ENCODE measurements at places on chromosomes 2 and 18.
A peak's percentile ranks its signal among the peaks of the same experiment; 100 is the strongest.

DNA sequence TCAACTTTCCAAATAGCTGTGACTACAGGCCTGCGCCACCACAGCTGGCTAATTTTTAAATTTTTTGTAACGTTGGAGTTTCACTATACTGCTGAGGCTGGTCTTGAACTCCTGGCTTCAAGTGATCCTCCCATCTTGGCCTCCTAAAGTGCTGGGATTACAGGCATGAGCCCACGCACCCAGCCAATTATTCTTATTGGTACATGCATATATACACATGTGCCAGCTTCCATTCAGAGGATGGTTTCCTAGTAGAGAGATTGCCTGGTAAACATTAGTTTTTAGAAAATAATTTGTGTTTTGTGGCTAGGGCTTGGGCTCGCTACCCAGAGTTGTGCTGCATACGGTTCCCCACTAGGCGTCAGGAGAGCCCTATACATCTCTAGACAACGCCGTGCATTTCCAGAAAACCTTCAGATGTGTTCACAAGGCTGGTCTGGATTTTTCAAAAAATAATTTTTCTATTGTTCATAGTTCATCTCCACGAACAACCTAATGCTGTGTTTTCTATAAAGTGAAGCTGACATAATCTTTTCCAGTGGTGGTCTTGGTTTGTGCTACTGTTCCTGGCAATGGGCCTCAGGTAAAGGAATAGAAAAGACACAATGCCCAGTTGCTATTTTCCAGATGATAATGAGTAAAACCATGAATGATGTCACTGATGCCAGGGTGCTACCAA lies 14.6 kb upstream of the AFG3L2 start:
- no peak for DNase-seq

DNA sequence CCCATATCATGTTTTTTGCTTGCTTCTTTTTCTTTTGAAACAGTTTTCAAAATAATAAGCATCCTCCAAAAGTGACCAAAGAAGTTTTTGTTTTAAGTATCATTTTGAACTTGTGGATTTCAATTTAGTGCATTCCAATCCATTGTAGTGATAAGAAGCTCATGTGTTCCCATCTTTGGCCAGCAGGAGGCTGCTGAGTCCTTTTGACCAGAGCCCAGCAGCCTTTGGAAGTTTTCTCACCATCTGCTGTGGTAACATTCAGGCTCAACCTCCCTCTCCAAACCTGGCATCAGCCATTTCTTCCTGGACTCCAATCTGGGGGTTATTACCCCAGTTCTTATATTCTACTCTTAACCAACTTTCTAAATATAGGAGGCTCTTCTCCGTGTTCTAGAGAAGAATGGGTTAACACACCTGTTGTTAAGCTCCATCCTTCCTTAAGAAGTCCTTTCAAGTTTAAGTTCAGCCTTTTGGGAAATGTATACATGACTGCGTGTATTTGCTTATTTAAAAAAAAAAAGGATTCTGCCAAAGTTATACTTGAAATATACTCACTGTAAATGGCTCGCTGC lies 39.0 kb upstream of the MAL start:
- DNase-seq: no peak

DNA sequence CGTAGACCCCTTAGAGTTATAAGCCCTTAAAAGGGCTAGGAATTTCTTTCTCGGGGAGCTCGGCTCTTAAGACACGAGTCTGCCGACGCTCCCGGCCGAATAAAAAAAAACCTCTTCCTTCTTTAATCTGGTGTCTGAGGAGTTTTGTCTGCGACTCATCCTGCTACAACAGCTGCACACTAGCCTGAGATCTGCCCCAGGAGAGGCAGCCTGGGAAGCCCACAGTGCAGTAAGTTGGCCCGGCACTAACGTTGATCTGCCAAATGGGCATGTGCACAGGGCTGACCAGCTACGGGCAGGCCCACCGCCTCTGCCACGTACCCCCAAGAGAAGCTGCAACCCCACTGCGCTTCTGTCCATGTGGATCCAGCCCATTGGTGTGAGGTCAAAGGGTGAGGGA lies 8.4 kb upstream of the LIMS2 start:
- DNase-seq: no peak

- no peak for DNase-seq
Observed at GRCh38 chr2:29372185-29372584, 257.0 kb downstream of the CLIP4 start.

GRCh38 chr2:11876889-11877288 lies 130.5 kb downstream of the LPIN1 start:
- DNase-seq: no peak

GRCh38 chr2:85547859-85548607 lies 9.1 kb downstream of the MAT2A start:
- DNase-seq: no peak

DNA sequence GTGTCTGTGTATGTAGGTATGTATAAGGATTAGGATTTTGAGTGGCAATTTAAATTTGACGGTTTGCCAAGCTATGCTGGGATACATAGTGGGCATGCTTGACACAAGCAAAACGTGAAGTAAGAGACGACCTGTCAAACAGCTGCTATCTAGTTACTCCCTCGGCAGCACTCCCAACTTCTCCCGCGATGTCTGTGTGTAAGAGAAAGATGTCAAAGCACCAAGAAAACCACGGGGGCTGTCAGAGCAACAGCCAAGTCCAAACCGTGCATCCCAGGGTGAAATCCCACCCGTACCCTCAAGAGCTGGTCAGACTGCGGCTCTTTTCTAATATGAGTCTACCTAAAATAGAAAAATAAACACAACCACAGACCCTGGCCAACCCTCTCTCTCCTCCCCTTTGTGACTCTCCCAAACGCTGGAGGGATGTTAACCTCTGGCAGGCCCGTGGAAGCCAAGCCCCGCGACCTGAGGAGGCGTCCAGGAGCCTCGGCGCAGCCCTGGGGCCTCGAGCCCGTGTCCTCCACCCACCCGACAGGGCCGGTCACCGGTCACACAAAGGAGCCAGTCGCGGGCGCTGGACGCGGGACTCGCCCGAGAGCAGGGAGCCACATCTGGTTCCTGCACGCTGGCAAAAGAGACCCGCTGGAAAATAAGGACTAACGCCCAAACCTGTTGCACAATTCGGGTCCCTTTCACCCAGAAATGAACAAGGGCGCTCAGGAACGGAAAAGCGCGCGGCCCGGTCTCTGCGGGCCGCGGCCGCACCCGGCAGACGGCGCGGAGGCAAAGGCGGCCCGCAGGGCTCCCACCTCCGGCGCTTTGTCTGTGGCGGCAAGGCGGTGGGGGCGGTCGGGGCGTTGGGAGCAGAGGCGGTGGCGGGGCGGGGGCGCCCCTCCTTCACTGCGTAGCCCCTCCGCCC lies 925 bp downstream of the SESTD1 start:
- DNase-seq: peak; percentile 38

DNA sequence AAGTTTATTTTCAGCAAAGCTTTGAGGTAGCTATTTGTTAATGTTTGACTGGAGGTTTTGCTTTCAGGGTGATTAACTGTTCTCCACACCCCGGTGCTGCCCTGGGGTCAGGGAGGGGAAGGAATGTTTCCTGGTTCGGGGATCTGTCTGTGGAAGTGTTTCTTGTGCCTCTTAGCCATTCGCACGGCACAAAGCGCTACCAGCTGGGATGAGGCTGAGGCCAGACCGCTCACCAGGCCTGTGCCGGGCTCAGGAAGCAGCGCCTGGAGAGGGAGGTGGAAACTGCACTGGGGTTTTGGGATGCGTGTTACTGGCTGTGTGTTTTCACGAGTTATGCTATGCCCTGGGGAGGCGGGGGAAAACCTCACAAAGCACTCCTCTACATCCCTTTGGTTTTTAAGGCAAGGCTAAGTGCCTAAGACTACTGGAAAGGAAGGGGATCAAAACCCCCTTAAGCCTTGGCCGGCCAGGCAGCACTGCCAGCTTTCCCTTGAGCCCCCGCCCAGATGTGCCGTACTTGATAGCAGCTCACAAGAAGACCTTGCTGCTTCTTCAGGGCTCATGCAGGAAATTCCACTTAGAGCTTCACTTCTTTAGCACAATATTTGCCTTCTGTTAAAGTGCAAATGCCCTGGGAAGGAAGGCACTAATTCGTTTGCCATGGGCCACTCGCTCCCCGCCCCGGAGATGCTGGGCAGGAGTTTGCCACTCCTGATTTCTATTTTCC lies 65.7 kb upstream of the CNGA3 start:
- no peak for DNase-seq

DNA sequence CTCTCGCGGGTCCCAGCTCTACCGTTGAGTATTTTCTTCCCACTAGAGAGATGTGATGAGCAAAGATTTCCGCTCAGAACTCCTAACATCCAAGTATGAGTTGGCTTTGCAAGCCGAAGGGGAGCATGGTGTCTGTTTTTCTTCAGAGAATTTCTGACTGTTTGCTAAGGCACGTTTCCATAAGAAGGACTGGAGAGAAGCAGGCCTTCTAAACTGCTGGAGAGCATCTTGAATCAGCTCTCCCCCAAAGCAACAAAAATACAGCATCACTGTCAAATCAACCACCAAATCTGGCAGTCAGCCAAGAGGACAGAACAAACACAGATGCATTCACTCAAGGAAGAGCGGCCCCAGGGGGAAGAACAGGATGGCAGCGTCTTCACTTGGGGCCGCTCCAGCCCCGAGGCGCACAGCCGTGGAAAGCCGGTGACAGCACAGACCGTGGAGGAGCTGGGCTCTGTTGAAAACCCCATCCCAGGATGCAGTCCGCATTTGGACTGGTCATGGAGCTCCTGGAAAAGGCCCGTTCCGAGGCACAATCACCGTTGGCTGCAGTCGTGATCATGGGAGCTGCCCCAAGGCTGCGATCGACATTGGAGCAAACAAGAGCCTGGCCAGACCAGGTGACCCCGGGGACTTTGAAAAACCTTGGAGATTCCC lies 101.4 kb downstream of the NFATC1 start:
- DNase-seq: peak; percentile 69

- DNase-seq: no peak
Observed at GRCh38 chr2:151907286-151908203, 79.3 kb upstream of the ARL5A start.

DNA sequence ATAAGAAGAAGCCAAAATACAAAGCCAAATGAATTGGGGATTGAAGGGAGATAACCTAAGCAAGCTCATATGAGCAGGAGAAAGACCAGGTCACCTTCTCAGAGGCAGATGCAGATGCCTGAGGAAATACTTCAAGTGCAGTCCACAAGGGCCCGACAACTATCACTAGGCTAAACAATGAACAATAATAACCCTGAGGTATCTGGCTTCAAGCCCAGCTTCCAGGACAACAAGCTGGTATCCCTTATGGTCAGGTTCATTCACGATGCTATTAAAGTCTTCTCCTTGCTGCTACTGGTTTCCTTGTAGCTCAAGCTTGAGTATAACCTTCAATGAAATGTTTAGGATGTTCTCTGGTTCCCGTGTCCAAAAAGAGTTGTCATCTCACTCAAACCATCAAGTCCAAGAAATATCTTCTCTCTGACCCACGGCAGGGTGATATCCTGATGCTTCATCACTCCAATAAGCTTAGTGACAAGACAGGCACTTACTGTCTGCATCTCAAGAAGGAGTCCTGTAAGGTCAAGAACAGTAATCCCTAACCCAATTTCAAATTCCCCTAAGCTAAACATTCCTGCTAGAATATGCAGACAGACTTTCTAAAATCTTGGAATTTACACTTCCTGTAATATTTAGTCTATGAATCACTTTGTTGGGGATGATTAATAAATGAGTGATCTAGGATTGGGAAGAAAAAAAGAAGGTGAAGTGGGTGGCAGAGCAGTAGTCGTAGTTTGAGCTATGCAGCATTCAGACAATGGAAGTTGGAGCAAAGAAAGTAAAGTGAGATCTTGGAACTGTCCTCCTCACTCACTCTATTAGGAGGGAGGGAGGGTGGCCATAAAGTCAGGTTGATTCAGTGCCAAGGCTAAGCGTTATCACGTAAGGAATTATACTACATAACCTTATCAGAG lies 33.1 kb downstream of the CHN1 start:
- DNase-seq: no peak

DNA sequence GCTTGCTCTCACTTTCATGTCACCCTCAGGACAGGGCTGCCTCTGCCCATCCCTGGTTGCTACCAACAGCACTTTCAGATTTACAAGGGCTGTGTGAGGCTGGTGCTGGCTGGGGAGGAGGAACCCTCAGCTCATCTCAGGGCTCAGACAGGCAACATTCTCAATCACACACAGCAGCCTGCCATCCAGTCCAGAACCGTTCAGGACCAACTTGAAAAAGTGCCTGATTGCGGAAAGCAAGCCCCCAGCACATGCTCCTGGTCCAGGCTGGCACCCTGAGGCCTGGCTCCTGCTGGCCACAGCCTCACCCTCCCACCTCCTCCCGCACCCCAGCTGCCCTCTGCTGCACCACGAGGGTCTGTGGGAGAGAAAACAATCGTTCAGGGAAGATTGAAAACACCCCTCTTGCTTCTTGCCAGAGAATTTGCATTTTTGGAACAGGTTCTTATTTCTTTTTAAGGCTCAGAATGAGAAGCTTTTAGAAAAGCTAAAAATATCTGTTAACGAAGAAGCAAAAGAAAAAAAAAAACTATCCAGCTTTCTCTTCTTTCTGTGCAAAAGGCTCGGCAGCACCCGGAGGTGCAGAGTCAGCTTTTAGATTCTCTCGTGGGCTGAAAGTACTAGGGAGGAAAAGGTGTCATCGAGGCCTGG lies 403.8 kb upstream of the ID2 start:
- no peak for DNase-seq

DNA sequence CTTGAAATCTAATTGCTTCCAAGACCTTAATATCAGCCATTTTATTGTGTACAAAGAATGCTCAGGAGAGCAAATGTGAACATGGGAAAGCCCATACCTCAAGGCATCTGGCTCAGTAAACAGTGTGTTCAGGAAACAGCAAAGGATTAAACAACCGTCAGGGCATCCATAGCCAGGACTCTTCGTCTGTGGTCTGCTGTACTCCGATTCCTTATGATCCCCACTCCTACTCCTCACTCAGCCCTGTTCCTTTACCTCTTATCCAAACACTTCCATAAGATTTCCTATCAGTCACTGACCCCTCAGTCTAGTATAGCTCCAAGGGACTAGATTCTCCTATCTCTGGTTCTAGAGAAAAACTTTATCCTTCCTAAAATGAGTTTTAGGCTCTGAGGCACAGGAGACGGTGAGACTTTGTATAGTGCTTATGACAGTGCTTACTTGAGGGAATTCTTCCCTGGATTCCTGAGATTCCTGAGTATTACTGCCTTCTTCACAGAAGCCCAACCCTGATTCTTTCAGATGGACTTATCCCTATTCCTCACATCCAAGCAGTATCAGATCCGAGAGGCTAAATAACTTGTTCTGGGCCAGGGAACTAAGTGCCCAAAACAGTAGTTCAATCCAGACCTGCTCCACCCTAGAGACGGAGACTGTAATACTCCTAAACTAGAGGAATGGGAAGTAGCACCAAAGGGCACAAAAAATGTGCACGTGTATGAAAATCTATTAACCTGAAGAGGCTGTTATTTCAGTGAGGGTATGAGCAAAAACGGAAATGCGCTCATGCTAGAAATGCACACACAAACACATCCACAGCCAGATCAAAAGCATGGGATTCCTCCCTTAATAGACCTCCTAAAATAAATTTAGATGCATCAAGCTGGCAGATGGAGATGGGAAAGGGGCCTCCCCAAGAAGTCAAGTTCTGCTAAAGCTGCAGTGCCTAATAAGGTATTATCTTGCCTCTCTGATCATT lies 42.1 kb upstream of the SIGLEC15 start:
- no peak for DNase-seq

GRCh38 chr18:62437235-62438017 lies 85.4 kb upstream of the ZCCHC2 start:
- no peak for DNase-seq

Data from right renal cortex interstitium (tissue), 3 donors.